ENCODE measurements at places on chromosomes 7 and 10. TPM values are rescaled to one million over a fixed set of nuclear protein-coding genes. Genes with fewer than 3 reads are reported as not detected.

- DNase-seq = no peak
These were observed 196.9 kb downstream of the SH2D4B start for GRCh38 chr10:80734589-80734988.

DNA sequence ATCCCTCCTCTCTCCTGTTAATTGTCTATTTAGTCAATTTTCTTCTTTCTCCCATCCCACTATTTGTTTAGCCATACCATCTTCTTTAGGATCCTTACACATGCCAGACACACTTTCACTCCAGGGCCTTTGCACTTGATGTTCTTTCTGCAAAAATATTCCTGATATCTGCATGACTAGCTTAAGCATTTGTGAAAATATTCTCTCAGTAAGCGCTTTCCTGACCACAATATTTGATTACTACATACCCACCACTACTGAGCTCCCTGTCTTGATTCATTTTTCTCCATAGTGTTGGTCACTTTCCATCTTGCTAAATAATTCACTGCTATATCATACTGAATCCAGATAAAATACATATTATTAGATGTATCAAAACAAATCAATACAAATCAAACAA, 75.1 kb downstream of the SEMA3D start:
- DNase-seq = no peak

Gene FAM221A
- total RNA-seq = 4.8 TPM

Gene DNAH11
- 0.05 TPM for total RNA-seq

DNA sequence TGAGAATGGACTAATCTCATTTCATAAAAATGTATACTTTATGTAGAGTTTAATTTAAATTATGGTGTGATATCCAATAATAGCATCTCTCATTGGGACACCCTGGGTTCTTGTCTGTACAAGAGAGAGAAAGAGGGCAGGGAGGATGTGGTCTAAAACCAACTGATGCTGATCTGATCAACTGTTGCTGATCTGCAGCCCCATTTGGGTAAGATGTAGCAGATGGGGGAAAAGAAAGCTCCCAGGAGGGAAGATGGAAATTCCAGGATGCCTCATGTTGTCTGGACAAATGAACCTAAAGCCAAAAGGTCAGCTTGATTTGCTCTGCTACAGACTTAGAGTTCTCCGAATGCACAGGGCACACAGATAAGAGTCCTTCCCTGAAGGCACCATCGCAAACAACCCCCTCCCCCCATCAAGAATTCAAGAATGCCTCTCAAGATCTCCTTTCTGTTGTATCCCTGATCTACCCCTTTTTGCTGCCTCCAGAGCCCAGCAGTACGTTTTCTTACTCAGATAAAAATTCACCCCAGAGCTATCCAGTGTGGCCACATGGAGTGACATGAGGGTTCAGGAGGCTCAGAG, 171.4 kb upstream of the INHBA start:
- DNase-seq = no peak
